Sigmoid colon (tissue), 7 donors: ENCODE measurements at places on chromosomes 2 and 18. TPM values are rescaled to one million over a fixed set of nuclear protein-coding genes. Genes with fewer than 3 reads are reported as not detected.

The CDH7 gene
- not detected for total RNA-seq

The RGPD4 gene
- not detected for total RNA-seq

The TRIB2 gene
- total RNA-seq, result 56.2 TPM

The ABCA12 gene
- total RNA-seq, result 0.66 TPM

The ADAM23 gene
- total RNA-seq, result 2.9 TPM

The CRYBA2 gene
- total RNA-seq, result not detected

The REG3G gene
- not detected for total RNA-seq

The COL4A4 gene
- total RNA-seq, result 0.49 TPM

The DSG1 gene
- not detected for total RNA-seq

The TXNDC9 gene
- total RNA-seq, result 41.3 TPM

The CD8A gene
- total RNA-seq, result not detected

DNA sequence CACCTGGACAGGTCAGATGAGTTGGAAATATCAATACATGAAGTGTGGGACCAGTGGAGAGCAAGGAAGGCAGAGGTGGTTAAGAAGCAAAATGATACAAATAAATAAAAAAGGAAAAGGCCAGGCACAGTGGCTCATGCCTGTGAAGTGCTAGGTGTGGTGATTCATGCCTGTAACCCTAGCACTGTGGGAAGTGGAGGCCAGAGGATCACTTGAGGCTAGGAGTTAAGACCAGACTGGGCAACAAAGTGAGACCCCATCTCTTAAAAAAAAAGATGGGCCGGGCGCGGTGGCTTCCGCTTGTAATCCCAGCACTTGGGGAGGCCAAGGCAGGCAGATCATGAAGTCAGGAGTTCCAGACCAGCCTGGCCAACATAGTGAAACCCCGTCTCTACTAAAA is 2.9 kb downstream of the STON1 start:
- no peak for DNase-seq

GRCh38 chr18:63073481-63073880 is 246.1 kb downstream of the BCL2 start:
- no peak for DNase-seq

- DNase-seq, result no peak
Measured at GRCh38 chr2:159174759-159175158, 111.7 kb downstream of the WDSUB1 start.

DNA sequence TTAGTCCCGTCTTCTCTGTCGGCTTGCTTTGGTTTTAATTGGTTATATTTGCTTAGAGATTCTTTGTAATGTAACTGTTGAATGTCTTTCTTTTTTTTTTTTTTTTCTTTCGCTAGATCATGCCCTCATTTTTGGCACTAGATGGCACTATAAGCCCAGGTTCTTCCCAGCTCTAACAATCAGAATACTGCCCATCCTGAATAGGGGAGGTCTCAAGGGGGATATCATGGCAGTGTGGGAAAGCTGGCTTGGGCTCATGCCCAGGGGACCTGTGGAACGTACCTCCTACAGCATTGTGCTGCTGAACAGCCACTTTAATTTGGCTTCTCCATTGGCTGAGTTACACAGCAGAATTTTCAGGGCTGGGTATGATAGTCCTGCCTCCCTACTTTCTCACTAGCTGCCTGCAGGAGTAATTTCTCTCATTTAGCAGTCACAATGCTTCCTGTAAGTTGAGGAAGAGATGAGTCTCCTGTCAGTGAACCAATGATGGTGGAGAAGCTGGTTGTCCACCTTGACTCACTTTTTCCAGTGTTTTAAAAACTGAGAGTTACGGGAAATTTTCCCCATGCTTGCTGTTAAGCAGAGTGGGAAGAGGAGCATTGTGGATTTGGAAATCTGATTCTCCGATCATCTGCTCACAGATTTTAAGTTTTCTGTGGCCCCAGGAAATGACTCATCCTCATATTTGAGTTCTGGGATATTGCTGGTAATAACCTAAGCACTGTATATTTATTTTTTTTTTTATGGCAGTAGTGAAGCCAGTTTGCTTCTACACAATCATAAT is 47.2 kb downstream of the RAD51AP2 start:
- no peak for DNase-seq

GRCh38 chr2:20456116-20456571 is 9.3 kb downstream of the RHOB start:
- DNase-seq, result peak; percentile 60

DNA sequence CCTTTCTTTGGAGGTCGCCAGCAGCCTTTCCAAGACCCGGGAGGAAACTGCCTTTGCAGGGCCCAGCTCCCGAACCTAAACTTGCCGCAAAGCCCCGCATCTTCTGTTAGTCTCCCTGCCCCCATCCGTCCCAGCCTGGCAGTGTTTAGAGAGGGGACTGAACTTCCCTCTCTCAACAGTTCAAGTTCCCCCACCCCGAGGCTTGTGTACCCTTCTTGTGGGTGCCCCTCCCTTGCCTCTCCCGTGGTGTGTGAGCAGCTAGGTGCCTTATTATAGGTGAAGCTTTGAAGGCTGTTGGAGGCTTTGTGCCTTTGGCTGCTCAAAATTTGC is 1.4 kb downstream of the LBH start:
- DNase-seq, result no peak

- no peak for DNase-seq
Measured at GRCh38 chr2:218228366-218229090, 11.5 kb downstream of the ARPC2 start.

DNA sequence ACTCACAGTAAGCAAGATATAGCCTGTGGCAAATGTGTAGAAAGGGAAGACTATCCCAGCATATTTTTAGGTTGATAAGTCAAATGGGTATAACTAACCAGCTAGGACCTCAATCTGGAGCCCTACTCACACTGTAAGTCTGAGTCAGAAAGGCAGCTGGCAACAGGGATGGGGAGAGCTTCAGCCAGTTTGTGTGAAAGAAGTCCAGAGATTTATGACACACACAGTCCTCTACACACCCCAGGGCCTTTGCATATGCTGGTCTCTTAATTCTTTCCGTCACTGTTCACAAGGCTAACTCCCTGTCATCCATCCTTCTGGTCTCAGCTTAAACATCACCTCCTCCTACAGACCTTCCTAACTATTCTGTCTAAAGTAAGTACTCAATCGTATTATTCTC is 5.9 kb upstream of the TCF4 start:
- DNase-seq, result no peak

DNA sequence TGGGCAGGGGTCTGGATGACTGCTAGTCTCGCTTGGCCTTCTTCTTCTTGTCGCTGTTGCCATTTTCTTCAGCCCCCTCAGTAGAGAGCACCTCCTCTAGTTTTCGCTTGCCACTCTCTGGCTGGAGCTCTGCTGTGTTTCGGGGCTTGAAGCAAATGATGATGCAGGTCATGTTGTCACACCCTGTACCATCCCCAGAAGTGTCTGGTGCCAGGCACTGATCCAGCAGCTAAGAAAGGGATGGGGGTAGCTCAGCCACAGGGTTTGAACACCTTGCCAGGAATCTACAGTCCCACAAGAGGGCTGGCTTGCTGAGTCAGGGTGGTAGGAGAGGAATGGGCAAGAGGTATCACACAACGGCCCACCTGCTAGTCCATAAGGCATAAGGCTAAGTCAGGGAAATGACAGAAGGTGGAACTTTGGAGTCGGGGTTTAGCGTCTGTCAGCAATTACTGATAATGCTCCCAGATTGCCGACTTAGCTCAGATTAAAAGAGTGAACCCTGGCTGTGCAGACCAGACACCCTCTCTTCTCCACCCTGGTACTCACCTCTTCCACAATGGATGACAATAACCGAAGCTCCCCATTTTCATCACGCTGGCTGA is 1.1 kb upstream of the ZNF513 start:
- DNase-seq, result no peak

- no peak for DNase-seq
Measured at GRCh38 chr2:16172324-16173175, 232.2 kb downstream of the MYCN start.

- DNase-seq, result no peak
Measured at GRCh38 chr2:102929721-102930120, 167.9 kb downstream of the TMEM182 start.

DNA sequence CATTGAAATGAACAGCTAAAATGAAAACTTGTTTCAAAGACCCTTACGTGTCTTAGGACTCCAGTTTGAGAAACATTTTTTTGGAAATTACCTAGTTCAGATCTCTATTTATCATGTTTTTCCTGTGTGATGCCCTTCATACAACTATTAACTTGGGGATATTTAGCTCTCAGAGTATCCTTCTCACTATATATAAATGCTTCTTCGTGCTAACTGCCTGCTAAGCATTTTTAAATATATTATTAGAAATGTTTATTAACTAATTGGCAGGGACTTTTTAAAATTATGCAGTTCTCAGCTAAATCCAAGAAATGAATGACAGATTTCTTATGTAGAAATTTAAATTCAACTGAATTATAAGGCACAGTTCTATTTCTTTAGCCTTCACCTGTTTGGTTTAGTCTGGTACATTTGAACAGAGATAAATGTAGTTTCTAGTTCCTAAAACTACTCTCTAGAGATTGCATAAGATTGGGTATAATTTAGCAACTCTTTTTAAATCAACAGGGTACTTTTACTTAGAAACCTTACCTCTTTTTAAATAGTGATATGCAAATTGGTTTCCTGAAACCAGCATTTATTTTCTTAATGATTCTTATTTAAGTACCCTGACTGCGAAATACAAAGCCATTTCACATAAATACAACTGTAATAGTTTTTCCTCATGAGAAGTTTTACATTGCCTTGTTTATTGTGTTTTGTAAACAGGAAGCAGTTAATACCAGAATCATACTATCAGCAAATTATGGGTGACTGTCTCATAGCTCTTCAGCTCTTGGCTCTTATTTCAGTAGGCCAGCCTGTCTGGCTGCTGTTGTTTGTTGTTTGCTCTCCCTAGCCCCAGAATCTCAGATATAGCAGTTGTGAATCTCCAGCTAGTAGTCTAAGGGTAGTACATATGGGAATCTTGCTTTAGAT is 140.7 kb downstream of the PTRHD1 start:
- DNase-seq, result no peak

DNA sequence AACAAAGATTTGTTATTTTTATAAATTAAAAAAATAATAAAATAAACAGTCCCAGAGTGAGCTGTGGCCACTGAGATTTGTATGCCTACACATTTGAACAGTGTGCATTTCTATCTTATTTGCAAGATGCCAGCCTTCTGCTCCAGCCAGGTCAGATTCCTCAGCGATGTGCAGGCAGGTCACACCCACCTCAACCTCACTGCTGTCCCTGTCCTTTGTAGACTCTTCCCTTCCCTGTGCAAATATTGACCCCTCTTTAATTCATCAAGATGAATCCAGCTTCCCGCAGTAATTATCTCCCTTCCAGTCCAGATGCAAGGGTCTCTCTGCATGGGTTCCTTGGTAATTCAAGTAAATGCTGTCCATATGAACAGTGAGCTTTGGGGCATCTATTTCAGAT is 256.2 kb downstream of the PIEZO2 start:
- DNase-seq, result no peak

DNA sequence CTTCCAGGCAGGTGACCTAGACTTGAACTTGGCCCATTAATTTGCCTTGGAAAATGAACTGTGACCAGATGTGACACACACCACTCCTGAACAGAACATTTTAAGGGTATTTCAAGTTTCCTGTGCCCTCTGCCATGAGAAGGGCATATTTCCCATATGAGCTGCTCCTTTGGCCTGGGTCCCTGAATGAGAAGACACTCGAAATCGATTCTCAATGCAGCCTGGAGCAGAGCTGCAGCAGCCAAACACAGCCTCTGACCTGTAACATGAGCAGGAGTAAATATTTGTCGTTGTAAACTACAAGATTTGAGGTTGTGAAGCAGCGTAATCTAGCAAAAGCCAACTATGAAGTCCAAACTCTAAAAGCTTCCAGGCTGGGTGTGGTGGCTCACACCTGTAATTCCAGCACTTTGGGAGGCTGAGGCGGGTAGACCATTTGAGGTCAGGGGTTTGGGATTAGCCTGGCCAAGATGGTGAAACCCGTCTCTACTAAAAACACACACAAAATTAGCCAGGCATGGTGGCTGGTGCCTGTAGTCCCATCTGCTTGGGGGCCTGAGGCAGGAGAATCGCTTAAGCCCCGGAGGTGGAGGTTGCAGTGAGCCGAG is 30.1 kb upstream of the SOS1 start:
- no peak for DNase-seq

DNA sequence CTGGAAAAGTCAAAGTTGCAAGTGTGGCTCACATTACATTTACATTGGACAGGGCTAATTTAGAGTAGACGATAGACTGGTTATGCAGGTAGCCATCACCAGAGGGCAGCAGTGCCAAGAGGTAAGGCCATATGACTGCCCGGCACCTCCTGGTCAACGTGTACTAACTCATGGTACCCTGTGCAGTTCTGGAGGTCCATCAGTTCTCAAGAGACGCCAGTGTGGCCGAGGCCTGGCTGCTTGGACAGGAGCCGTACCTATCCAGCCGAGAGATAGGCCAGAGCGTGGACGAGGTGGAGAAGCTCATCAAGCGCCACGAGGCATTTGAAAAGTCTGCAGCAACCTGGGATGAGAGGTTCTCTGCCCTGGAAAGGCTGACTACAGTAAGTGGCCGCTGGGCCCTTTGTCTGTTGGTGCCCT is 65.8 kb upstream of the EML6 start:
- peak; percentile 76 for DNase-seq

DNA sequence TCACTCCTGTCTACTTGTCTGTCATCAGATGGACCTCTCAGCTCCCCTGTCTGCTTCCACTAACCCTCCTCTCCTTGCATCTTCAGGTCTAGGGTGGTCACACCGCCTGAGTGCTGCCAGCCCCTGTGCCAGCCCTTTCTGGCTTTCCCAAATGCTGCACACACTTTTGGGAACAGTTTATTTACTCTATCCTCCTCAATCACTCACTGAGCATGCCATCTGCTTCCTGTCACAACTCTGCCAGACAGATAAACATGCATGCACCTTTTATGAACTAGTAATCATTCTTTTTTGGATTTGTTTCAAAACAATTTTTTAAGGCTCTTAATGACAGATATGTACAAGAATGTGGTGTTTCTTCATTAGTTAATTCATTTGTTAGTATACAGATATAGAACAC is 56.3 kb upstream of the CCDC195 start:
- no peak for DNase-seq

DNA sequence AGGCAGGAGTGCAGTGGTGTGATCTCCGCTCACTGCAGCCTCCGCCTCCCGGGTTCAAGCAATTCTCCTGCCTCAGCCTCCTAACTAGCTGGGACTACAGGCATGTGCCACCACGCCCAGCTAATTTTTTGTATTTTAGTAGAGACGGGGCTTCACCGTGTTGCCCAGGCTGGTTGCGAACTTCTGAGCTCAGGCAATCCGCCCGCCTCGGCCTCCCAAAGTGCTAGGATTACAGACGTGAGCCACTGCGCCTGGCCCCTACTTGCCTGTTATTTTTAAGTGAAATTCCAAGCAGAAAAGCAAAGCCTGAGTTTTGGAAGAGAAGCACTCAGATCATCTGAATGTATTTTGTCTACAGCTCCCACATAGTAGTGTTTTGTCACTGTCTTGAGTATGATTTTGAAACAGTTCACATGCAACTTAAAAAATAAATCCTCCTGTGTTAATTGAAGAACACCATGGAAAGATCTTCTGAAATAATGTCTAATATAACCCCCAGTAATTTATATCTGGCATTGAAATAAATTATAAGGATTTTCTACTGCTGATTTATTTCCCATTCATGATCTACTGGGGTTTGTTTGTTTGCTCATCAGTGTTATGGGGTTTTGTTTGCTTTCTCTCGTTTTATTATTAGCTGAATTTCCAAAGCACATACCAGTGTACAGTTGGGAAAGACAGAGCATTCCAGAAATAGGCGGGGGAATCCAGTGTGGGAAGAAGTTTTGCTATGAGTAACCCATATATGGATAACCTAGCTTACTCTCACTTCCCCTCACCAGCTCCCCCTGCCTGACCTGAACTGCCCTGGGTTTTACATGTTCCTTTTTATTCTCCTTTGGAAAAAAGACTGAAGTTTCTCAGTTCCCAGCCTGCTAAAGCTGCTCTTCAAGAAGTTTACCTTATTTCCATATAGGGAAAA is 80.1 kb upstream of the MAP3K20 start:
- no peak for DNase-seq
